ENCODE measurements at places on chromosomes 5 and 9.

DNA sequence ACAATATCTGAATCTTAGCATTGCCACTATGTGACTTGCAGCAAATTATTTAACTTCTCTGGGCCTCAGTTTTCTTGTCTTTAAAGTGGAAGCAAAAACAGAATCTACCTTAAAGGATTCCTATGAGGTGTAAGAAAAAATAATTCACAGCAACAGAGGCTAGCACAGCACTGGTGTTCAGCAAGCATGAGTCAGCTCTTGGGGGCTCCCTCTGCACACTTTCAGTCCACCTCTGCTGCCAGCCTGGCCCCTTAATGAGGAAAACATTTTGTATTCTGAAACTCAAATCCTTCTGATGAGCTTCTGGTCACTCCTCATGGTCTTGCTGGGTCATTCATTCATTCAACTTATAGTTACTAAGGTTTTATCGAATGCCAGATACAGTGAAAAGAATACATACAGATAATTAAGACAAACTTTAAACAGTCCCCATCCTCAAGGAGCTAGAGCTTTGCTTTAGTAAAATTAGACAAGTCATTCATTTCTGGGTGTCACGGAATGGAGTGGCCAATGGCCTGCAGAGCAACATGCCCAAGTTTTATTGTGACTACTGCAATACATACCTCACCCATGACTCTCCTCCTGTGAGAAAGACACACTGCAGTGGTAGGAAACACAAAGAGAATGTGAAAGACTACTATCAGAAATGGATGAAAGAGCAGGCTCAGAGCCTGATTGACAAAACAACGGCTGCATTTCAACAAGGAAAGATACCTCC is 26.8 kb upstream of the IQGAP2 start:
- no peak for DNase-seq

DNA sequence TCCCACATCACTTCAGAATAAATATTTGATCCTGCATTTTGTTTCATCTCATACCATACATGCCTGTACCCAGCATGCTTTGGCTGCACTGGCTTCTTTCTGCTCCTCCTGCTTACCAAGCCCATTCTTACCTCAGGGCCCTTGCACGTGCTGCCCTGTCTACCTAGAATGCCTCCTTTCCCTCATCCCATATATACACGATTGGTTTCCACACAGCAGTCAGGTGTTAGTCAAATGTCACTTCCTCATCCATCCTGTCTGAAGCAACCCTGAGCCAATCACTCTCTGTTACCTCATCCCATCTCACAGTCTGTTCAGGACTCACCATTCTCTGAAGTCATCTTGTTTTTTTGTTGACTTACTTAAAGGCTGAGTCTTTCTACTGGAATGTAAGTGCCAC is 30.3 kb downstream of the CAST start:
- DNase-seq: no peak

DNA sequence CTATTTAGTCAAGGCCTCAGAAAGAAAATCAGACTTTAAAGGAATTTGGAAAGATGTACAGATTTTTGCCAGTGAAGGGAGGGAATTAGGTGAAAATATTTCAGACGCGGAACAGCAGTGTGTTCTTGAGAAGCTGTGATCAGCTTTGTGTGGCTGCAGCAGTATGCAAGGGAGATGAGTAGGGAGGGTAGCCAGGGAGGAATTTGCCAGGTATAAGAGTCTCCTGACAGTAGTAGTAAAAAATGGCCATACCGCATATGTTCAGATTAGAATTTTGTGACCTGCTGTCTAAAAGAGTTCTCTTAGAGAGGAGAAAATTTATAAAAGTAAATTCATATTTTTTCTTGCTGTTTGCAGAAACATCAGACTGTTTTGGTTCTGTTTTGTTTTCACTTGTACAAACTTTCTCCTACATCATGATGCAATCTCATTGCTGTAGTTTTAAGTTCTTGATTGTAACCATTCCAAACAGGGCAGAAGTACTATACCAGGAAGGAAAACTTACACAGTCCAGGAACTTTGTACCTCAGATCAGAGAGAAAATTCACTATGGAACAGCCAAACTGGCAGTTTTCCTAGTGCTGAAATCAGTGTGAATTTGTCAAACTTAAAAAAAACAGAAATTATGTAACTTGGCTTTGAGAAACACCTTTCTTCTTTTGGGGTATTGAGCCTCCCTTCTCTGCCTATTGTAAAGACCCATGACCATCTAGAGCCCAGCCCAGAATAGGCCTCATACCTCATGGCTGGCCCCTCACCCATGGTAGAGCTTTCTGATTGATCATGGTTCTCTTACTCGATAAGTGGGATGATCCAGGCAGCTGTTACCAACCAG is 78.4 kb upstream of the NR3C1 start:
- DNase-seq: no peak

- no peak for DNase-seq
These were observed 32.3 kb upstream of the NIPBL start for GRCh38 chr5:36844305-36844704.

DNA sequence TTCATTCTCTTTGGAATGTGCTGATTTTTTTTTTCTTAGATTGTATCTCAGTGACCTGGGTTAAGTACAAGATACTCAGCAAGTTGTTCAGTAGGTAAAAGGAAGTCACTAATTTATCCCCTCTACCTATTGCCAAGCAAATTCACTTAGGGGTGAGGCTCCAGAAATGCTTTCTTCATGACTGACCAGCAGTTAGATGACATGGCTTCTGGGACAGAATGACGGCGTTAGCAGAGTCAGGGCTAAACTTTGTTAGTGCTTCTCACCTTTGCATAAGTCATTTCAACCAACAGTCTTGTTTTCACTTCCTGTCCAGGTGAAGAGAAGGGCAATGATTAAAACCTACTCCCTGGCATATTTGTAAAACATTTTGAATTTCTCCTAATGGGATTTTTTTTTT is 20.2 kb upstream of the MTAP start:
- no peak for DNase-seq

DNA sequence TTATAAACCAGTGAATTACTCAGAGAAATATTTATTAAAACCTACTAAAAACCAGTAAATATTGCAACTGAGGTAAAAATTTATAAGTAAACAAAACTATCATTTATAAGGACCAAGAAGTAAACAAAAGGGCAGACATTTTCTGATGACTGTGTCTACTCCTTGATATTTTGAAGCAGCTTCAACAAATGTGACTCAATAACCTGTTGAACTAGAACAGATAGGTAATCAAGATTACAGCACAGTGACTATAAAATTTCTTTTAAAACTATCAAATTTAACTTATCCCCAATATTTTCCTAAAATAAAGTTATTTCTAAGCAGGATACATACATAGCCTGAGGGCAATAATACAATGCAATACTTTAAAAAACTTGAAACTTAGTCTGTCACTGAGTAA is 12.8 kb downstream of the ANKRA2 start:
- DNase-seq: no peak

- no peak for DNase-seq
These were observed 101.8 kb downstream of the DOCK8 start for GRCh38 chr9:316382-316965.

Measured in A673 (cell line).